Caco-2 (cell line): ENCODE measurements at places on chromosomes 4 and X.

DNA sequence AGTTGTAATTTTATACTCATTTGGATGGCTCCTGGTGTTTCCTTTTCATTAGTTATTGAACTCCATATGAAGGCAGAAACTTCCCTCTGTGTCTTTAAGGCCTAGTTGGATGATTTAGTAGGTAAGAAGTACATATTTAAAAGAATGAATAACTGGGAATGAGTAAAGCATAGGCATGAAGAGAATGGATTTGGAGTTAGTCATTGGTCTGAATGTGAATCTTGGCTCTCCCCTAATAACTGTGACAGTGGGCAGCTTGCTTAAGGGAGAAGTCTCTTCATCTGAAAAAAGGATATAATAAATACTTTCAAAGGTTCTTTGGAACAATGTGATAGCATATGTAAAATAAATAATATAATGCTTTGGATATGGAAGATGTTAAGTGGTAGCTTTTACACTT lies 13.2 kb downstream of the SNX25 start:
- H3K4me3 ChIP-seq = no peak overlapping the region
- H3K4me1 ChIP-seq = no peaks in the 10 kb centered on the region
- DNase-seq = no peak
- H3K27ac ChIP-seq = no peak overlapping the region
- no peaks in the 10 kb centered on the region for H3K27me3 ChIP-seq

DNA sequence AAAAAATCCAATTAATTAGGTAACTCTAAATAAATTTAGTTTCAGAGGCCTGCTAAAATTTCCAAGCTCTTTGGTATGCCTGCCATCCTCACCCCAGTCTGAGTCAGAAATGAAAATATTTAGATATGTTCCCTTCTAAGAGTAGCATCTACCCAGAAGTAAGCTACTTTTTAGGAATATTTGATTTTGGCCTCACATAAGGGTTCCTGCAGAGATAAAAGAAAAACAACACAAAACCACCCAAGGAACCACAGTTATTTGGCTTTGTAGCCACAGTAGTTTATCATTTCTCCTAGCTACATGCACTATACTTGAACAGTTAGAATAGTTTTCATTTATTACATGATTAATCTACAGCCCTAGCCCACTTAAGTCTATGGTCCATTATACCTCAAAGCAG lies 192.6 kb upstream of the FAM241A start:
- no peaks in the 10 kb centered on the region for H3K36me3 ChIP-seq
- H3K4me1 ChIP-seq = no peaks in the 10 kb centered on the region
- H3K27me3 ChIP-seq = no peaks in the 10 kb centered on the region
- H3K27ac ChIP-seq = no peak overlapping the region

DNA sequence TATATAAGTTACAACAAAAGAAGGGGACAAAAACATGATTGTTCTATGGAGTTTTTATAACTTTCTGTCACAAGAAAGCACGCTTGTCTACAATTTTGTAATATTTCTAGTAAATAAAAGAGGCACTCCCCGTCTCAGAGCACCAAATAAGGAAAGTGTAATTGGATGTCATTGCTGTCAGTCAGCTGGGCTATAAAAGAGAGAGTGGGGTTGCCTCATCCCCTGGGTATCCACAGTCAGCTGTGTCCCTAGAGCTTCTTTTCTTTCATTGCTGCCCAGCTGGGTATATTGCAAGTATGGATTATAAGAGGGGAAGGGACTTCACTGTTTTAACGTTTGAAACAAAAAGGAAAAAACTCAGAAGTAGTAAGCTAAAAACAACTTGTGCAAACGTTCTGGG lies 61.3 kb downstream of the NPNT start:
- no peak overlapping the region for H3K4me3 ChIP-seq
- no peaks in the 10 kb centered on the region for H3K27me3 ChIP-seq
- H3K36me3 ChIP-seq = no peaks in the 10 kb centered on the region
- peaks cover 7% of the 10 kb centered on the region for H3K4me1 ChIP-seq

- H3K27me3 ChIP-seq = no peaks in the 10 kb centered on the region
- H3K27ac ChIP-seq = no peak overlapping the region
- H3K36me3 ChIP-seq = no peaks in the 10 kb centered on the region
- no peak overlapping the region for H3K4me3 ChIP-seq
- DNase-seq = no peak
Measured at GRCh38 chrX:153938226-153938786, 3.5 kb upstream of the NAA10 start.

GRCh38 chr4:82954212-82954611 lies 53.7 kb downstream of the THAP9 start:
- H3K27ac ChIP-seq = no peak overlapping the region
- H3K4me1 ChIP-seq = no peaks in the 10 kb centered on the region
- H3K27me3 ChIP-seq = no peaks in the 10 kb centered on the region
- DNase-seq = no peak
- no peaks in the 10 kb centered on the region; the same call in 1 of the 2 replicates for H3K36me3 ChIP-seq
- no peak overlapping the region for H3K4me3 ChIP-seq

DNA sequence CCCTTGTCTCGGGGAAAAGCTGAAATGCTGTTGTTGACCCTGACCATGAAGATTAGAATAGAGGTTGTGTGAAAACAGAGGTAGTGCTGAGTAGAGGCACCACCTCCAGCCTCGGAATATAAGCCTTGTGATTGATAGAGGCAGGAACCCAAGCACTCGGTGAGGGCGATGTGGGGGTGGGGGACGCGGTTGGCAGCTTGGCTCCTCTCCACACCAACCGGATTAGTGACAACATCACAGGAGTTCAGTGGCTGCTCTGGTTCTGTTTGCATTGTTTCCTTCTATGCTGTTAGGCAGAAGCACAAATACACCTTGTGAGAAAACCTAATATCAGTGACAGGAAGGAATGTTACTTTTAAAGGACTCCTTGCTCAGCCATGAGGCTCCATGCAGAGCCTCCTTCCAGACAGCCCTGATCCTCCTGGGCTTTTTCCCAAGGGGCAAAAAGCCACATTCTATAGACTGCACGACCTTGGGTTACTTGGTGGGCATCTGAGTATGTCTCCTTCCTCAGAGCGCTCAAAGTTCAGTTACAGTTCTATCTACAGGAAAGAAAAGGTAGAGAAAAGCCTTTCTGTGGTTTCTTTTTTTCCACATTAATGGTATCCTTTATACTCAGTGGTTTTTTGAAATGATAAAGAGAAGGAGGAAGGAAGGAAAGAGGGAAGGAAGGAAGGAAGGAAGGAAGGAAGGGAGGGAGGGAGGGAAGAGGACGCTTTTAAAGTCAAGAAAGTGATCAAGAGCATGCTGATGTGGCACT lies 150.4 kb upstream of the NOCT start:
- no peak overlapping the region for H3K4me3 ChIP-seq
- no peaks in the 10 kb centered on the region for H3K27me3 ChIP-seq
- no peak overlapping the region for H3K27ac ChIP-seq
- H3K4me1 ChIP-seq = no peaks in the 10 kb centered on the region
- DNase-seq = no peak

GRCh38 chrX:19514791-19515614 lies at the start of gene MAP3K15:
Gene MAP3K15 (minus strand): TSS chrX:19515508. CDS start chrX:19515261, 247 bp downstream.
- peak within 1 kb of the TSS; percentile 43 for H3K4me3 ChIP-seq
- peak; percentile 59 for DNase-seq

- no peaks in the 10 kb centered on the region for H3K27me3 ChIP-seq
- H3K4me1 ChIP-seq = no peaks in the 10 kb centered on the region
- no peak overlapping the region for H3K27ac ChIP-seq
- H3K36me3 ChIP-seq = no peaks in the 10 kb centered on the region
- no peak overlapping the region for H3K4me3 ChIP-seq
Measured at GRCh38 chrX:12153741-12154140, 15.5 kb downstream of the FRMPD4 start.

DNA sequence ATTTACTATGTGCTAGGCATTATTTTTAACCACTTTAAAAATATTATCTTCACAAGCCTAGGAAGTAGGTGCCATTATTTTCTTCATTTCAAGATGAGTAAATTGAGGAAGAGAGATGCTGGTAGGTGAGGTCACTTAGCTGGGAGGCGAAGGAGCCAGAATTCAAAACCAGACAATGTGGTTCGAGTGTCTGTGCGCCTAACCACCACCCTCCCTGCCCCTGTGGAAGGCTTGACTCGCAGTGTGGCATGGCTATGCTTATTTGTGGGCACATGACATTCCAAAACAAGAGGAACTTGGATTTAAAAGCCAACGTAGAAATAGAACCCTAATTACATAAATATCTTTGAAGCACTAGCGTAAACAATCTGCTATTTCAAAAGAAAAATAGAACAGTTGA lies 226.6 kb upstream of the PITX2 start:
- H3K4me3 ChIP-seq = no peak overlapping the region
- H3K27ac ChIP-seq = no peak overlapping the region
- H3K4me1 ChIP-seq = peaks cover 32% of the 10 kb centered on the region
- no peaks in the 10 kb centered on the region for H3K27me3 ChIP-seq
